ENCODE measurements at places on chromosomes 5 and 9.

DNA sequence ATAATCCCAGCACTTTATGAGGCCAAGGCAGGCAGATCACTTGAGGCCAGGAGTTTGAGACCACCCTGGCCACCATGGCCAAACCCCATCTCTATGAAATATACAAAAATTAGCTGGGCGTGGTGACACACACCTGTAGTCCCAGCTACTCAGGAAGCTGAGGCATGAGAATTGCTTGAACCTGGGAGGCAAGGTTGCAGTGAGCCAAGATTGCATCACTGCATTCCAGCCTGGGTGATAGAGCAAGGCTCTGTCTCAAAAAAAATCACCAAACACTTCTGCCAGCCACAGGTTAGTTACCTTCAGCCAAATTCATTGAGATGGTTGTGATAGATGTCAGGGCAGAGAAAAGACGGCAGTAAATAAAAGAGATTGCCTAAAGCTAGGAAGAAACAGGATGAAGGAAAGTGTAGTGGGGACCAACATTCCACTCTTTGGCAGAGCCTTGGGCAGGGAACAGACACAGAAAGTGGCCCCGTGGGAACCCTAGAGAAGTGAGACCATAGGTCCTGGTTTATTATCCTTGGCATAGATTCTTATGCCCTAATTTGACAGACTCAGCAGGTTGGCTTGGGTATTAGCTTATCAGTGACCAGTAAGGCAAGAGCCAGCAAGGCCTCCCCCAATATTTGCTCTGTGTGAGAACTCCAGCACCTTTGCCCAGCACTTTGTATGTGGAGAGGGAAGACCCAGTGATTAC, 5.5 kb upstream of the CEP120 start:
- DNase-seq, result no peak

DNA sequence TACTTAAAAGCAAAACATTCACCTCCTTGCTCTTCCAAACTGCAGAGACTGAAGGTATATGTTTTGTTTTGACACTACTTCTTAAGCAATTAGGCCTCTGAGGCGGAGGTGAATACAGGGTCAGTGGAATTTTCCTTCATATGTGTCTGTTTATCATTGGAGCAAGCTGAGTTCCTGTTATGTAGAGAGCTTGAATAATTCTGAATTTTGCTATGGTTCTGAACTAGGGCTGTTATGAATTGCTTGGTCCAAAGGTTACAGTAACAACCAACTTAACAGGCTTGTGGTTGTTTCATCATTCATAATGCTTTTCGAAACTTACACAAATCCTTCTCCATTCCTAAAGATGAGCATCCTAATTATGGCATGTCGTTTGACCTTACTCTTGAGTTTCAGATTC, 444.6 kb upstream of the MEF2C start:
- no peak for DNase-seq

DNA sequence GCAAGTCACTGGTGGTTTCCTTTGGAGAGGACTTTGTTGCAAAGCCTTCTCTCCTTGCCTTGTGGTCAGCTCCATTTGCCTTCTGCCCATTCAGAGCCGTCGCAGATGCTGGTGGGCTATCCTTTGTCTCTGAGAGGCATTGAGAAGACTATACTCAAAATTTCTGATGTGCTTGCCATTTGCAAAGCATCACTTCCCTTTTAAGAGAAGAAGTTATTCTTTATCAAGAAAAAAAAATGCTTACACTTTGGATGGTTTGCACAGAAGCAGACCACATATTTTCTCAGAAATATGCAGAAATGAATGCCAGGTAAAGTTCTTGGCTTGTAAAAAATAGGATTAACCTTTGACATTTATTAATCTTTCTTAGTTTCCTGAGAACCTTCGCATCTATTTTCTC, 195.8 kb upstream of the KLF4 start:
- DNase-seq, result no peak

DNA sequence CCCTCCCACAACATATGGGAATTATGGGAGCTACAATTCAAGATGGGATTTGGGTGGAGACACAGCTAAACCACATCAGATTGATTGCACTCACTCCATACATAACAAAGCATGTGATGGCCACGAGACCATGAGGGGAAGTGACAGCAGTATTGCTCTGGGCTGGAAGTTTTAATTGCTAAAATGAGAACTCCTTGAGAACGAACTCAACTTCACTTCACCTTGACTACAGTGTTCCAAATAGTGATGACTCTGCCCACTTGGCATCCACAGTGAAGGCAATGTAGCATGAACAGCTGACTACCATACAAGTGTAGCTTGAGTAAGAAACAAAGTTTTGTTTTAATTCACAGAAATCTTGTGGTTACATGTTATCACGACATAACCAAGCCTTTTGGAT, 739 bp upstream of the SPINK7 start:
- no peak for DNase-seq

GRCh38 chr5:99239826-99240360, 311.1 kb upstream of the CHD1 start:
- DNase-seq, result no peak

DNA sequence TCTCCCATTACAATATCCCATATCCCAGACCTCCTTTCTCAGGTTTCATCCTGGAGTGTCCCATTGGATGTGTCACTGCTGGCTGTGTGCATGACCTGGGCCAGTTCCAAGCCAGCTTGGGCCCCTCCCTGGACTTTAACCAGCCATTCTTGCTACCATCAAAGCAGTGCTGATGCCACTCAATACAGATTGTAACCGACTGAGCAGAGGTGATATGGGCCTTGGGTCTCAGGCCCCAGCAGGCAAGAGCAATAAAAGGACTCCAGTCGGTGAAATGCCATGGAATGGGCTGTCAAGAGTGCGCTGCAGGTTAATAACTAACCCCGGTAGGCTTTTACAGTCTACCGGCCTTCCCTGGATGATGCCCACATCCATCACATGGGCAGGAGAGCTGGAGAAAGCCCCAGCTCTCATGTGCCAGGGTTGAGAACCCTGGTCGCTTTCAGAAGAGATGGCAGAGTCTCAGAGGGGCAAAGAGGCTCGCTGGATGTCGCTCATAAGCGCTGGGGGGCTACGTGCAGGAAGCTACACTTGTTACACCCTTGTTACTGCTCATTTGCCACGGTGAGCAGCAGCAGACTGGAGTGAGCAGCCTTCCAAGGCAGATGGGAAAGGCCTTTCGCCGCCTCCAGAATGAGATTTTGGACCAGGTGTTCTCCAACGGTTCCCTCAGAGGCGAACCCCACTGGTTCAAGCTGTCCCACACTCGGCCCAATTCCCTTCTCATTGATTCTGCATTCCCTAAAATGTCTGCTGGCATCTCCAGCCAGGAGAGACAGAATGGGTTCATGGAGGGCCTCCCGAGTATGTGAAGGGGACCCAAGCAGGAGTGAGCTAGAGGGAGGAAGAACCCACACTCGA, 13.2 kb downstream of the EPB41L4B start:
- no peak for DNase-seq

GRCh38 chr5:40618926-40619325, 60.8 kb upstream of the PTGER4 start:
- no peak for DNase-seq

DNA sequence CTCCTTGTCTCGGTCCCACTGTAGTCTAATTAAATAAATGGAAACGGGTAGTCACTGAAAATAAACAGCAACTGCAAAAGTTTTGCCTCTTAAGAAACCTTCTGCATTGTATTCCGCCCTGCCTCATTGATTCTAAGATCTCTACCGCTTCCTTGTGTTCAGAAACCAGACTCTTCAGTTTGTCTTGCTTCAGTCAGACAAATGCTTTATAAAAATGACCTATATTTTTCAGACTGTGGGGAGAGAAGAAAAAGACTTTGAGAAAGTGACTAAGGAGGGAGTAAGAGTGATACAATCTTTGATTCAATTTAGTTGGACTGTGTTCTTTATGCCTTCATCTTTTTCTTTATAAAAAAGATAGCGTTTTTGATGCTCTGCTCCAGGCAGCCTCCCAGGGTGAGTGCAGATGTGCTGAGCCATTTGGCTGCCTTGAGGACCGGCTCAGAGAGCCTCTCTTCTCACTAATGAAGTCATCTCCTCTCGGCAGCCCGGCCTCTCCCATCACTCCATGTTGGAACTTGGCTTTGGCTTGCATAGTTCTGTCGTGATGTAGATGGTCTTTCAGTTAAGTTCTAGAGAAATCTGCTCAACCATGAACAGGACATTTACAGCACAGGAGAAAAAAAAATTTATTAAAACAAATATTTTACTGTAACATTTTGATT, 4.0 kb upstream of the VCAN start:
- DNase-seq, result no peak

DNA sequence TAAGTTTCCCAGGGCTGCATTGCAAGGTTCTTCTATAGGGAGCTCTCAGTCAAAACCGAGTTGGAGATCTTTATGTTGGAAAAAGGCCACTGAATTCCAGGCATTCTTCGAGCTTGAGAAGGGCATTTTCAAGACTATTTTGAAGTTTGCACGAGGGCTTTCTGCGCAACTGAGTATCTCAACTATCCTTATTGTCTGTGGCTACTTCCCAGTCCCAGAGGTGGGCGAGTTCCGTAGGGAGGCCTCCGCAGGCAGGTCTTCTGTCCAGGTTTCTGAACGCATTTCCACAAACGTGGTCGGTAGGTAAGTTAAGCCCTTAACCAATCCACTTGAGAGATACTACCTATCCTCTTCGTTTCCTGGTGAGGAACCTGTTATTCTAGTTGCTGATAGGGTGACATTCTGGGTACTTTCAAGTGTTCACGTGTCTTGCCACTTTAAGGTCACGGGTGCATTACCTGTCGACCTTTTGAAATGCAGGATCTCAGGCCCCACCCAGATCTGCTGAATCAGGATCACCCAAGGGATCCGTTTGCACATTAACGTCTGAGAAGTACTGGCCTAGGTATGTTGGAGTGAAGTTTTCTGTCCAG, 51.4 kb upstream of the TJP2 start:
- no peak for DNase-seq

- DNase-seq, result no peak
These were observed 315.2 kb upstream of the DMAC1 start for GRCh38 chr9:8114826-8115225.

- no peak for DNase-seq
These were observed 41.6 kb upstream of the ALDOB start for GRCh38 chr9:101477214-101477613.

DNA sequence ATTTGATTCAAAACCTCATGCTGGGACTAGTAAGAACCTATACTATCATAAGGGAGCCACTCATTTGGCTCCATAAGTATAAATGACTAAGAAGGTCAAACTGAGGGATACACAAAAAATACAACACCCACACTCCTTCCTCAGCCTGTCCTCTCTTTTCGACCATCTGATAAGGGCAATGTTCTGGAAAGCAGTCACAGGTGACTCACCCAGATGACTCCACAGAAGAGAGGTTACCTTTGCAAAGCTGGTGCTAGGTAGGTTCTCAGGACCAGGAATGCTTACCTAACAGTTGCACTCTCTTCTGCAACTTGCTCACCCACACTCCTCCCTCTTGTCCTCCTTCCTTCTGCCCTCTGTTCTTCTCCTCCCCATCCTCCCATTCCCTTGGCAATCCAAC, 32.9 kb downstream of the LHFPL2 start:
- no peak for DNase-seq

- DNase-seq, result no peak
These were observed at the start of gene PTPN3 for GRCh38 chr9:109498195-109499092. PTPN3 (minus strand) TSS chr9:109498307; CDS start chr9:109463434, 34,873 bp downstream.

- DNase-seq, result no peak
These were observed 4.7 kb upstream of the GCNT1 start for GRCh38 chr9:76454311-76454710.

GRCh38 chr5:110807169-110807568, 68.4 kb downstream of the SLC25A46 start:
- DNase-seq, result no peak

GRCh38 chr5:177295924-177296323, 7.6 kb downstream of the RAB24 start:
- DNase-seq, result no peak

DNA sequence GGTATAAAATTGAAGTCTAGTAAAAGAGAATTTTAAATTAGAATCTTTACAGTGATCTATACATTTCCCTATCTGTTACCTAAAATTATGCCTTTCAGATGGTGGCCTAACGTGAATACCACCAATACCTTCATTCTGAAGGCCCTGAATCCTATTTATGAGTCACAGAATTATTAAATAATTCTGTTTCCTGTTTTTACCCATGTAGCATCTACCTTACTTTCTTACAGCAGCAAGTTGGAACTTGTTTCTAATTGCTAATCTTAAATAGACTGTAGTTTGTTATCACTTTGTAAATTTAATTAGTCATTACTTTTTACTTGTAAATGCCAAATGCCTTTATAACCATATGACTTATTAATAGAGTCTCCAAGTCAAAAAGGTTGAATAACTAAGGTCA, 135.0 kb downstream of the PDE4D start:
- no peak for DNase-seq

- no peak for DNase-seq
These were observed 370.5 kb downstream of the CSNK1G3 start for GRCh38 chr5:123882319-123882964.

DNA sequence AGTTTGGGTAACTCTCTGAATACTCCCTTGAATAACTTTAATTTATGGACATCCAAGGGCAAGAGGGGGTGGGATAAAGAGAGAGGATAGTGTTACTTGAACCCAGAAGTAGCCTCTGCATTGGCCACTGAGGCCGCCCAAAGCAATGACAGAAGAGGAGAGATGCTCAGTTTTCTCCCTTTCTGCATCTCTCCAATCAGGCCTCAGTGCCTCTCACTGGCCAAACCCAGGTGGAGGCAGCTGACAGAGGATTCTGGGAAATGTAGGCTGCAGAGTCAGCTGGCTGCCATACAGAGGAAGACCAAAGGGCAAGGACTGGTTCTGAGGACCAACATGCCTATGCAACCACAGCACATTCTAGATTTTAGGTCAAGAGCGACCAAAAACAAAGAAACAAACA, 719.4 kb downstream of the MAT2B start:
- no peak for DNase-seq

- no peak for DNase-seq
These were observed 51.9 kb upstream of the ZSWIM6 start for GRCh38 chr5:61280205-61280604.

DNA sequence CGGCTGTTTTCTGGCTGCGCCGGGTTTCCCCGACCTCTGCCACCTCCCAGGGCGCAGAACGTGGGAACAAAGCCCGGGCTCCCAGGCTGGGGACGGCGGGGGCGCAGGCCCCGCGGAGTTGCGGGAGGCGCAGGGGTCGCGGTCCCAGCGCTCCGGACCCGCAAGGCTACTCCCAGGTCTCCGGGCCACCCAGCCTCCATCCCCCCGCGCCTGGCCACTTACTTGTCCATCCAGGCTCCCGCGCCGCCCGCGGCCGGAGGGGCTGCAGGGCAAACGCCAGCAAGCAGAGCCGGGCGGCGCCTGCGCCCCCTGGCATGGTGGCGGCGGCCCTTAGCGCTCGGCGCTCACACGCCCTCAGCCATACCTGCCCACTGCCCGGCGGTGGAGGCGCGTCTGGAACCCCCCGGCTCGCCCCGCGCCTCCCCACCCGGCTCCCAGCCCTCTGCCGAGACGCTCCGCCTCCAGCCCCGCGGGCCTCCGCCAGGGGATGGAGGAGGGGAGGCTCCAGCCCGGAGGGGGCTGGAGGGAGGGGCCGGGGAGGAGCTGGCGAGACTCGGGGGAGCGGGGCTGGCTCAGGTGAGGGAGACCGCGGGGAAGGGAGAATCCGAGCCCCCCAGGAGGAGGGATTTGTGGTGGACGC, at the start of gene ADAM19:
Gene ADAM19 (minus strand): TSS at position 395 of the 640 bp plus-strand sequence. CDS start 79 bp downstream, at position 316.
- peak; percentile 81 for DNase-seq

- peak; percentile 9 for DNase-seq
These were observed 272.9 kb downstream of the PDE4D start for GRCh38 chr5:59620535-59621212.

All from germinal center (tissue), 1 donor.